ENCODE measurements at places on chromosomes 7 and 10.

DNA sequence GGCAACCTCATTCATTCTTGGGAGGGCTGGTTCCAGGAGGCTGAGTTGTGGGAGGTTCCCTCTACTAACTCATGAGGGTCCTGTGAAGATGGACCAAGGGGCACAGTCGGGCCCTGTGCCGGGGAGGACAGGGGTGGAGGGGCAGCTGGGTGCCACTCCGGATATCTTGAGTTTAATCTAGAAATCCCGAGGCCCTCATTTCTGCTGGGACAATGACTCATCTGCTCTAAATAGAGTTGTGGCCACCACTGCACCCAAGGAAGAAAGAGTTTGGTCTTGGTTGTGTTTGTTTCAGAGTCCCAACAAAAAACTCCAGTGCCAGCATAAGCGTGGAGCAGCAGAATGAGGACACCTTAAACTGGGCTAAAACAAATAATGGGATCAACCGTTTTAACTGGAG, 82.4 kb downstream of the EBF3 start:
- DNase-seq = no peak

GRCh38 chr10:78889536-78890063, 179.2 kb upstream of the ZMIZ1 start:
- DNase-seq = no peak

GRCh38 chr7:155935005-155935557, 122.8 kb upstream of the SHH start:
- DNase-seq = no peak

DNA sequence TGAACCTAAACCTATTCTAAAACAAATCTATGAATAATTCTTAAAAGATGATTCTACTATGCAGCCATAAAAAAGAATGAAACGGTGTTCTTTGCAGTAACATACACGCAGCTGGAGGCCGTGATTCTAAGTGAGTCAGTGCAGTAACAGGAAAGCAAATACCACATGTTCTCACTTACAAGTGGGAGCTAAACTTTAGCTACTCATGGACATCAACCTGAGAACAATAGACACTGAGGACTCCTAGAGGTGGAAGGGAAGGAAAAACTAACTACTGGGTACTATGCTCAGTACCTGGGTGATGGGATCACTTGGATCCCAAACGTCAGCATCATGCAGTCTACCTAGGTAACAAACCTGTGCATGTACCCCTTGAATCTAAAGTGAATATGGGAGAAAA, 575.0 kb upstream of the MGMT start:
- no peak for DNase-seq

- no peak for DNase-seq
Observed at GRCh38 chr10:117472872-117473271, 69.7 kb upstream of the EMX2 start.

GRCh38 chr10:98169379-98169778, 34.9 kb downstream of the R3HCC1L start:
- DNase-seq = no peak

- DNase-seq = no peak
Observed at GRCh38 chr10:63261496-63261895, 128.4 kb downstream of the NRBF2 start.

DNA sequence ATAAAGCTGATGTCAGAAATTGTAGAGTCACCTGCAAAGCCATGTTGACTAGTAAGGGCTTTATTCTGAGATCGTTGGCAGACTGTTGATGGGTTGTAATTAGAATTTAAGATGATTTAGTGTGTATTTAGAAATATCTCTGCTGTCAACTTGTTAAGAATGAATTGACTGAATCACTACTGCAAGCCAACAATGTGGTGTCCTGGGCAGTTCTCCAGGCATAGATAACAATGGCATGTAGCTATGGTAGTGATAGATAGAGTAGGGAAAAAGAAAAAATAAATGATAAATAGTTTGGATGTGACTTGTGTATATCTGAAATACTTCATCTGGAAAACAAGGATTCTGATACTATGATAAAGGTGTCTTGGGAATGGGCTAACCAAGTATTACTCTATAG, 640.2 kb downstream of the ARL4A start:
- DNase-seq = no peak

DNA sequence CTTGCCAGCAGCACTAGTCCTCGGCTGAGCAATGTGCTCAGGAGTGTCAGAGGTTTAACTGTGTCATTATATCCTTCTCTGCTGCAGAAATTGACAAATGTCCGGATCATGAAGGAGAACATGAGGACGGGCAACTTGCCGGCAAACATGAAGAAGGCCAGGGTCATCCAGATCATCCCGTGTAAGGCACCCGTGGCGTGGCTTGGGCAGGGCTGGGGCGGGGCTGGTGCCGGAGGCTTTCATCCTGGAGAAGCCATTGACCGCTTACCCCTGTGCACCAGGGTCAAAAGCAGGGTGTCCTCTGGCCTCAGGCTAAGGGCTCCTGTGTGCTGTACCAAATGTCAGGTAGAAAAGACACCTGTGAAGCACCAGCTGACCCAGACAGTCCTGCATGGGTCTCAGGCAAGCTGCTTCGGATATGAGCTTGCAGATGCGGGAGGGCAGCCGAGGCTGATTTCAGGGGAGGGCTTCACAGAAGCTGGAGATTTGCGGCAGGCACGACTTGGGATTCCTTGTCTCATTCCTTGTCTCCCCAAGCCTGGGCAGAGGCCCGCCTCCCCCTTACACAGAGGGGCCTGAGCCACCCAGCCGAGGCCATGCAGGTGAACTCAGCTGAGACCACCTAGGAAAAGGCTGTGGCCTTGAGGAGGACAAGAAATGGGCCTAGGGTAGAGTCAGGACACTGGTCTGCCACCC, 55.4 kb downstream of the MKI67 start:
- DNase-seq = no peak

DNA sequence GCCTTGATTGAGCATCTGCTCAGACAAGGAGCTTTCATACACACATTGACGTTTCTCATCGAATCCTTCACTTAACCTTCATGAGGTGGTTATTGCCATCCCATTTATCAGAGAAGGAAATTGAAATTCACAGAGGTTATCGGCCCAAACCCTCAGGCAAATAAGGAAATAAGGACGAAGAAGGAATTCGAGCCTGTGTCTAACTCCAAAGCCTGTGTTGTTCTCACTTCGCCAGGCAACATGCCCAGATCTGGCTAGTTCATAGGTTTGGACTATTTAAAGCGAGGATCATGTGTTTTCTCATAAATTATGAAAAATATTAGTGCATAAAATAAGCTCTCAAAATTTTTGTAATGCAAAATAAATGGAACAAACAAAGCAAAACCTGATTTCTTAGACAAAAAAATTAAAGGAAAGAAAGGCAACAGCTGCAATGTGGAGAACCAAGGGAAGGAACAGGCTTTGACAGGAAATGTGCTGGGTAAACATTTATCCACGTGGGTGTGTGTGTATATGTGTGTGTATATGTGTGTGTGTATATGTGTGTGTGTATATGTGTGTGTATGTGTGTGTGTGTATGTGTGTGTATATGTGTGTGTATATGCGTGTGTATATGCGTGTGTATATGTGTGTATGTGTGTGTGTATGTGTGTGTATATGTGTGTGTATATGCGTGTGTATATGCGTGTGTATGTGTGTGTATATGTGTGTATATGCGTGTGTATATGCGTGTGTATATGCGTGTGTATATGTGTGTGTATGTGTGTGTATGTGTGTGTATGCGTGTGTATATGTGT, 4.8 kb downstream of the UCN3 start:
- no peak for DNase-seq

DNA sequence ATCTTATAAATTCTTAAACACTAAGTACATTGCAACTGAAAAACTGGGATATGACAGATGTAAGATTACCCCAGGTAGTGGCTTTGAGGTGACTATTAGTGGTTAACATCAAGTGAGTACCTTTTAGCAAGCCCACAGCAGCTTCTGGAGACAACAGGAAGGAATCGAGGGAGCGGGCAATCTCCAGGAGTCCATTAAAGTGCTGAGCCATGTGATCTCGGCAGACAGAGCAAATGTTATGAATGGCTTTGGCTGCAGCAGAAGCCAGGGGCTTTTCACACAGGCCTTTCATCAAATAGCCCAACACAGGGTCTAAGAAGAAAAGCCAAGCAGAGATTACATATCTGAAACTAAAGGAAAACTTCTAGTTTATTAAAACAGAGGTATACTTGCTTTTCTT, 48.9 kb downstream of the IRF5 start:
- DNase-seq = no peak

DNA sequence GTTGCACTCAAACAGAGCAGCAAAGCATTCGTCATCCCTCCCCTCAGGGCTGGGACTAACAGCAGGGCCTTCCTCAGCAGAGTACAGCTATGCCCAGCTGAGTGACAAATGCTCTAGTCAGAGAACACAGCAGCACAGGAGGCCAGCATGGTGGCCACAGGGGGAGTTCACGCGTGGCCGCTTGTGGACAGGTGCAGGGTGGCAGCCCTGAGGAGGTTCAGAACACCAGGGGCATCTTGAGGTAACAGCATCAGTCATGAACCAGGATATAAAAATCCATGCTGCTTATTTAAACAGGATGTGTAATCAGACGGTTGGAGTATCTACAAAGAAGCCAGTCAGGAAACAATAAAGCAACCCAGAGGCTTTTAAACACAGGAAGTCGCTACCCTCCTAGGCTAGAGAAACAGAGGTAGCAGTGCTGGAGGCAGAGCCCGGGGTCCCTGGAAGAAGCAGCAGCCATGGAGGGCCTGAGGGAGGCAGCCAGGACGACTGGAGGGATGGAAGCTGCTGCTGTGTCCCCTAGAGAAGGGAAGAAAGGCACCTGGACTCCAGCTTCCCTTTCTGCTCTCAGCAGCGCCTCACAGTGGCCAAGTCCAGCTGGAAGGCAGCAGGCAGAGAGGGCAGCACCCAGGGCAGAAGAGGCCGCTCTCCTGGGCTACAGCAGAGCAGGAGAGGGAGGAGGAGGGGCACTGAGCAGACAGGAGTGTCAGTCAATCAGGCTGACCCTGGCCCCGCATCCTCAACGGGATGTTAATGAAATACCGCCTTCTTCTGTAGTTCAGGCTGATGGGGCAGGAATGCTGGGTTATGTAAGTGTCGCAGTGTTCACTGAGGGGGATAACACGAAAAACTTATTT, 70.8 kb upstream of the UCN3 start:
- peak; percentile 53 for DNase-seq

DNA sequence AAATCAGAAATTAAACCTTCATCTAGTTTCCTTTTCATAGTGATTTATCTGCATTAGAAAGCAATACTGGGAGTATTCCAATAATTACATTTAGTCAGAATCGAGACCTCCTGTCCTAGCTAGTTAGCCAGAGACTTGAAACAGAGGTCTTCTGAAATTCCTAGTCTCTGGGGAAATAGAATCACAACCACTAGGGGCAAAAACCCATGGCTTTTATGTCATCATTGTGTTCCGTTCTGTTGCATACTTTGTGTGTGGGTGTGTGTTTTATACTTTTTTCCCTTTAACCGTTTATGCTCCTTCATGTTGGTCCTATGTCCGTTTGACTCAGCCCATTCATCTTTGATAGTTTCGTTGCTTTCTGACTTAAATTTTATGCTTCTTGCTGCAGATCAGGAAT, 79.8 kb downstream of the RALA start:
- no peak for DNase-seq

DNA sequence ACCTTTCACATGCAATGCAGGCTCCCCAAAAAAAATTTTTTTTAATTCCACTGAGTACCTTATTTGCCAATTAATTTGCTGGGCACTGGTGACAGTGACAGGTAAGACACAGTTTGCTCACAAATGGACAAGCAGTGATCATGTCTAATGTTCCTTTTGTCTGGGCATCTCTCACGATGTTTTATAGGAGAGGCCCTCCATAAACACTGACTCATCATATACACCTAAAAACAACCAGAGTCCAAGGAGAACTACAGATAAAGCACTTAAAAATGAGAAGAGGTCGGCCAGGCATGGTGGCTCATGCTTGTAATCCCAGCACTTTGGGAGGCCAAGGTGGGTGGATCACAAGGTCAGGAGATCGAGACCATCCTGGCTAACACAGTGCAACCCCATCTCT, 105.1 kb downstream of the ATE1 start:
- DNase-seq = no peak

- no peak for DNase-seq
Observed at GRCh38 chr7:131284702-131285419, 42.8 kb upstream of the MKLN1 start.

- DNase-seq = no peak
Observed at GRCh38 chr7:84809877-84810276, 377.0 kb downstream of the SEMA3D start.

- DNase-seq = no peak
Observed at GRCh38 chr7:101636822-101637623, 7.9 kb upstream of the MYL10 start.

- no peak for DNase-seq
Observed at GRCh38 chr10:58268454-58268945, 462 bp upstream of the CISD1 start.

All from stimulated activated CD8-positive, alpha-beta memory T cell treated with anti-CD3 and anti-CD28 coated beads, Interleukin-7, amount 100 ng/mL, for 1 hour (primary cell).